Dermis microvascular lymphatic vessel endothelial cell (primary cell): ENCODE measurements at places on chromosomes 16 and 17.
A peak's percentile ranks its signal among the peaks of the same experiment; 100 is the strongest.

- DNase-seq = no peak
Observed at GRCh38 chr17:70098030-70098429, 23.0 kb downstream of the KCNJ16 start.

- no peak for DNase-seq
Observed at GRCh38 chr17:75249564-75249963, 11.8 kb downstream of the GGA3 start.

GRCh38 chr16:3745751-3746355 lies 28.5 kb upstream of the TRAP1 start:
- DNase-seq = peak; percentile 18

DNA sequence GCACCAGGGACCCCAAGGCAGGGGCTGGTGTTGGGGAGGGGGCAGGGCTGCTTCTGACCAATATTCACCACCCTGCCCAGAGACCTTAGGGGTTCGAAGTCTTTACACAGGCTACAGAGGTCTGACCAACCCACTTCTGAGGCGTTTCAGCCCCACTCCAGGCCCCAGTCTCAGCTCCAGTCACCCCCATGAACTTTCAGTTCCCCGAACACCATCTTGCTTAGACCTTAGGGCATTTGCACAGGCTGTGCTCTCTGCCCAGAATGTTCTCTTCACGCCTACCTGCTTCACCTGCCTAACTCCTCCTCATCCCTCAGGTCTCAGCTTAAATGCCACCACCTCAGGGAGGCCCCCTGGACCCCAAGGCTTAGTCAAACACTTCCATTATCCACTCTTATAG lies 25.8 kb upstream of the CPNE2 start:
- no peak for DNase-seq

- DNase-seq = peak; percentile 41
Observed at GRCh38 chr16:81823111-81823510, 44.0 kb downstream of the PLCG2 start.

DNA sequence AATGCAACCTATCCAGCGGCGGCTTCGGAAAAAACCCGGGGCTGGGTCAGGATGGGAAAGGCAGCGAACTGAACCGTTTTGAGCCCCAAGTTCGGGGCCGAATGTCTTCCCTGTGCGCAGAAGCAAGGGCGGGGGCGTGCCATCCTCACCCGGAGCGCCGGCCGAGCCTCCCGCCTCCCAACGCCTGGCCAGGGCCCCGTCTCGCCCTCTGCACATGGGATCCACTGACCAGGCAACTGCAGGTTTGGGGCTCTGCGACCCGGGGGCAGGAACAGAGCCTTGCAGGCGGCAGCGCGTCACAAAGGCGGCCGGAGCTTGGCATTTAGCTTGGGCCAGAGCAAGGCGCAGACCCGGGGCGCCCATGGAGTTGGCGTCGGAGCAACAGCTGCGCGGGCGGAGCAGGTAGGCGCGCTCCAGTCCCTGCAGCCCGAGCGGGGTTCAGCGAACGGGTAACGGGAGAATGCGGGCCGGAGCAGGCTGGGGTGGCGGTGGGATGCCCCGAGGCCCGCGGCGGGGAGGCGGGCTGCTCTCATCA lies at the start of gene FBXO39:
TSS of gene FBXO39 (plus strand) at position 345 of the 535 bp plus-strand sequence. CDS start 3,654 bp downstream, outside the sequence.
- no peak for DNase-seq

- no peak for DNase-seq
Observed at GRCh38 chr17:79324194-79324593, 249.6 kb downstream of the ENGASE start.

DNA sequence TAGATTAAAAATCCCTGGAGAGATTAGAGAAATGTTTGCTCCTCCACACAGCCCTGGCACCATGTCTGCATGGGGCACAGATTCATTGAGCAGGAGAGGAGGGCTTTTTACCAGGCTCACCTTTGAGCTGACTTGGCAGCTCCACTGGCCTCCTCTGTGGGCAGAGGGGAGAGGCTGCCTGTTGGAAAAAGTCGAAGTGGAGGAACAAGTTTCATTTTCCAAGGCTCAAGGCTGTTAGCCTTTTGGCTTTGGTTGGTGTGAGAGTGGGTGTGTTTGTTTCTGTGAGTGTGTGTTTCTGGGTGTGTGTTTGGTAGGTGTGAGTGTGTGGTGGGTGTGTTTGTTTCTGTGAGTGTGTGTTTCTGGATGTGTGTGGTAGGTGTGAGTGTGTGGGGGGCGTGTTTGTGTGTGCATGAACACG lies 5.6 kb downstream of the TMEM238L start:
- DNase-seq = no peak

GRCh38 chr16:67907397-67908180 lies 14.5 kb downstream of the PSKH1 start:
- no peak for DNase-seq

GRCh38 chr17:37848690-37849616 lies 75.3 kb upstream of the TBC1D3K start:
- DNase-seq = peak; percentile 61

DNA sequence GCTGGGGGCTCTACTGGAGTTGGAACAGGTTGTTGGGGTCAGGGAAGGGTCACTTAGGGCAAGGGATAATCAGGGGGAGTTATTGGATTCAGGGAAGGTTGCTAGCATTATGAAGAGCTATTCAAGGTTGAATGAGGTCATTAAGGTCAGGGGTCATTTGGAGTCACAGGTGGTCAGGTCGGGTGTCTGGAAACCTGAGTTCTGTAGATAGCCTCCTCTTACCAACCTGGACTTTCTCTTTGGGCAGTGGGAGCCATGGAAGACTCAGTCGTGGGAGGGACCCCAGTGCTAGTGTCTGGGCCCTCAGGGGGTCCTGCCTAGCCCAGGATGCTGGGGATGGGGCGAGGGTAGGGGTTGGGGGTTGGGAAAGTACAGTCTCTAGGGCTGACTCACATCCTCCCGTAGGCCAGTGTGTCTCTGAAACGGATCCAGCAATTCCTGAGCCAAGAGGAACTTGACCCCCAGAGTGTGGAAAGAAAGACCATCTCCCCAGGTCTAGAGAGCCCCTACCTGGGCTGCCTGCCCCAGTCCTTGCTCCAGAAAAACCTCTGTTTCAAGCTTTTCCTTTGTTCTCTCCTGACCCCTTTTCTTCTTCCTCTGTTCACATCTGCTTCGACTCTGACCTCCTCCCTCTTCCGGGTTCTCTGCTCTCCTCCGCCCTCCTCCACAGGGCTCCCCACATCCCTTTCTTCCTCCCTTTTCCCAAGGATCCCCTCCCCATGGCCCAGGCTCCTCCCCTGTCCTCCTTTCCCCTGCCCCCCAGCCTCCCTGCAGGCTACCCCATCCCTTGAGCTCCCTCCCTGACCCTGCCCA lies 33.5 kb downstream of the ABCC3 start:
- peak; percentile 10 for DNase-seq

GRCh38 chr17:2053380-2054261 lies 1.3 kb upstream of the HIC1 start:
- peak; percentile 86 for DNase-seq

DNA sequence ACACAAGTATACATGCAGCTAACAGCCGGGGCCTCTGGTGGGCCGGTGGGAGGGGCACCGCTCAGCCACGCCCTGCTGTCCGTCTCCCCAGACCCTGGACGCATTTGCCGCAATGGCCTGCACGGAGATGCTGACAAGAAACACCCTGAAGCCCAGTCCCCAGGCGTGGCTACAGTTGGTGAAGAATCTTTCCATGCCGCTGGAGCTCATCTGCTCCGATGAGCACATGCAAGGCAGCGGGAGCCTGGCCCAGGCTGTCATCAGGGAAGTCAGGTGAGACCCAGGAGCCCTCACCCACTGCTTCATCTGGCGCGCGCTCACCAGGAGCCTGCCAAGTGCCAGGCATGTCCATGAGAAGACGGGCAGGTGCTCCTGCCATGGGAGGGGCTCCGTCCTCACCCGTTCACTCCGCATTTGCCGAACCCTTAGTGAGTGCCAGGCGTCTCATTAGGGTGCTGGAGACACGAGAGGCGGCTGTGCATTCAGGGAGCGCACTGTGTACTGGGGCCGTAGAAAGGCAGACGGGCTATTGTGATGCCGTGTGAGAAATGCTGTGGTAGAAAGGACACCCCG lies 51.4 kb upstream of the ENDOV start:
- no peak for DNase-seq

DNA sequence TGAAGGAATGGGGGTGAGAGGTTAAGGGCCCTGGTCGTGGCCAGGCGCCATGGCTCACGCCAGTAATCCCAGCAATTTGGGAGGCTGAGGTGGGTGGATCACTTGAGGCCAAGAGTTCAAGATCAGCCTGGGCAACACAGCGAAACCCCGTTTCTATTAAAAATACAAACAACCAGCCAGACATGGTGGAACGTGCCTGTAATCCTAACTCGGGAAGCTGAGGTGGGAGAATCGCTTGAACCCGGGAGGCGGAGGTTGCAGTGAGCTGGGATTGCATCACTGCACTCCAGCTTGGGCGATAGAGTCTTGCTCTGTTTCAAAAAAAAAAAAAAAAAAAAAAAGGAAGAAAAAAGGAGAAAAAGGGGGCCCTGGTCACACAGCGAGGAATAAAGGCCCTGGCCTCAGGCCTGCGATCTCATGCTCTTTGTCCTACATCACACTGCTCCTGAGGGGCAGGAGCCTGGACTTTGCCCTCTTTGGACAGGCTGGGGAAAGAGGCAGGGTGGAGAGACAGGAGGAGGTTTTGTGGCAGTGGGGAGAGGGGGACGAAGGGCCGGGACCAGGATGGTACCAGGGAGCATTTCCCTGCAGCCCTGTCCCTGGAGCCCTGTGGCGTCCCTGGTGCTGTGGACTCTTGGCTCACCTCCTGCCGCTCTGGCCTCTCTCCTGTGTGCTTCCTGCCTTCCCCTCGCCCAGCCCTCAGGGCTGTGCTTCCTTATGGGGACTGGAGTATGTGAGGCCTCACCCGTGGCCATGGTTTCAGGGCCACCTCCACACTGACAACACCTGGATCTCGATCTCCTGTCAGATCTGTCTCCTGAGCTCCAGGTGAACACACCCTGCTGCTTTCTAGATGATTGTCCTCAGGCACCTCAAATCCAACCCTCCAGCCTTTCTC lies 19.7 kb upstream of the SLC25A19 start:
- DNase-seq = no peak

- DNase-seq = peak; percentile 23
Observed at GRCh38 chr16:50166511-50167500, 13.7 kb downstream of the TENT4B start.

- DNase-seq = no peak
Observed at GRCh38 chr16:13012601-13013000, 111.2 kb downstream of the SHISA9 start.

- DNase-seq = peak; percentile 30
Observed at GRCh38 chr17:47905221-47905733, 9.2 kb downstream of the SP2 start.
